ENCODE measurements at places on chromosomes 5 and 9. TPM values are rescaled to one million over a fixed set of nuclear protein-coding genes. Genes with fewer than 3 reads are reported as not detected.

Gene EQTN
- not detected for total RNA-seq

Gene CDH6
- total RNA-seq, result not detected

Gene SUSD3
- 62.8 TPM for total RNA-seq

Gene SHISAL2B
- total RNA-seq, result not detected

GRCh38 chr5:68077349-68077894, 138.1 kb upstream of the PIK3R1 start:
- no peaks in the 10 kb centered on the region for H3K4me1 ChIP-seq
- DNase-seq, result no peak
- H3K4me3 ChIP-seq, result no peak overlapping the region

DNA sequence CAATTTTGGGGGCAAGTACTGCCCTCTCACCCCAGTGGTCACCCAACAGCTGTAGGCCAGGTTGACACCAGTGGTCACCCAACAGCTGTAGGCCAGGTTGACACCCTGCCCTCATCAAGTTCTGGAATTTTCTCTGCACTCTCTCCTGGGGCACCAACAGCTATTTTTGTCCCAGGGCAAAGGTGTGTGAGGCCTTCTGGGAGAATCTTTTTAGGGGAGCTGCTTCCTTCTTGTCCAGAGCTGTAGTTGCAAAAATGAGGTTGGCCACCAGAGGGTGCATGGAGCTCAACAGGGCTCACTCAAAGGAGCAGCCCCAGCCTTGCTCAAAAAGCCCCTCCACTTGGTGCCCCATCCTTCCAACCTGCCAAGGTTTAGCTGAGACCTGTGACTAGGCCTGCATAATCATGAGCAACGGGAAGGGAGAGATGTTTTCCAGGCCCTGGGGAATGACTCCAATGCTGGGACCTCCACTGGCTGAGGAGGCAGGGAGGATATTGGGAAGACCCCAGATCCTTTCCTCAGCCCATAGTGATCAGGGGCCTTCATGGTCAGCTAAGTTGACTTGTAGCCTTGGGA, 10.6 kb upstream of the P4HA2 start:
- no peaks in the 10 kb centered on the region for H3K36me3 ChIP-seq
- DNase-seq, result peak; percentile 53
- no peak overlapping the region for H3K27ac ChIP-seq
- no peak overlapping the region for H3K4me3 ChIP-seq

DNA sequence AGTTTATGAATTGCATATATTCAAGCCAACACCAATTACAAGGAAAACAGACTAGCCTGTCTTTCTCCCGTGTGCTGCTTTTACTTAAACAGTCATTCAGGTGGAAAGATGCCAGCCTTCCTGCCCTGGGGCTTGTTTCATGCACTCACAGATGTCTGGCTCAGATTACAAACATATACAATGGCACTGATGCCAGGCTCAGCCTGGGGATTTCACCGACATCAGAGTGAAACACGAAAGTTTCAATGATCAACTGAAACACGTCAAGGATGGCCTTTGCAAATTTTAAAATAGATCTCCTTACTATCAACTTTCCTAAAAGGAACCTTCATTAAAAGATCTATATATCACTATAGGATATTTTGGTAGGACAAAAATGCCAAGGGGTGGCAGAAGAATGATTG, 1576.5 kb downstream of the EFNA5 start:
- H3K4me3 ChIP-seq, result no peak overlapping the region
- H3K4me1 ChIP-seq, result no peaks in the 10 kb centered on the region
- DNase-seq, result no peak
- H3K36me3 ChIP-seq, result no peaks in the 10 kb centered on the region

DNA sequence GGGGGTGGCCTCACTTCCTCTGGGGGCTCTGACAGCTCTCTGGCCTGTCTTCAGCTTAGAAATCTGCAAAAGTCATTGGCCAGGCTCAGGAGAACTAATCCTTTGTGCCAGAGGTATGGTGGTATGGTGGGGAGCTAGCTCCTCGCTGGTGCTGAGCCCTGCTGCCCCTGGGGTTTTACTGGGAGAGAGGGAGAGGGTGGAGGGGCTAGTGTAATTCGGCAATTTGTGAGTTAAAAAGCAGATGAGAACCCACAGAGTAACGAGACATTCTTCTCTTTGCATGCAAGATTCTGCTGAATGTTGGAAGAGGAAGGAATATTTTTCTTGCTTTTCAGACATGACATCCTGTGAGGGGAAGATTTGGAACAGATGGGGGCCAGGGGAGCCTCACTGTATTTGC, 65.5 kb upstream of the SPRY4 start:
- H3K36me3 ChIP-seq, result no peaks in the 10 kb centered on the region
- H3K4me1 ChIP-seq, result no peaks in the 10 kb centered on the region
- H3K4me3 ChIP-seq, result no peak overlapping the region

DNA sequence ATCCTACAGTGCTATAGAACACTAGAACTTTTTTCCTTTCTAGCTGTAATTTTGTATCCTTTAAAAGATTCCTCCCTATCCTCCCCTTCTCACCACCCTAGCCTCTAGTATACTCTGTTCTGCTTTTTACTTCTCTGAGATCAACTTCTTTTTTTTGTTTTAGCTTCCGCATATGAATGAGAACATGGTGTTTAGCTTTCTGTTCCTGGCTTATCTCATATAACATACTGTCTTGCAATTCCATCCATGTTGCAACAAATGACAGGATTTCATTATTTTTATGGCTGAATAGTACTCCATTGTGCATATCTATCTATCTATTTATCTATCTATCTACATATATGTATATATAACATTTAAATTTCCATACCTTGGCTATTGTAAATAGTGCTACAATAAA, 126.0 kb upstream of the MAN2A1 start:
- no peaks in the 10 kb centered on the region for H3K27me3 ChIP-seq
- DNase-seq, result no peak
- H3K27ac ChIP-seq, result no peak overlapping the region
- H3K4me1 ChIP-seq, result no peaks in the 10 kb centered on the region

DNA sequence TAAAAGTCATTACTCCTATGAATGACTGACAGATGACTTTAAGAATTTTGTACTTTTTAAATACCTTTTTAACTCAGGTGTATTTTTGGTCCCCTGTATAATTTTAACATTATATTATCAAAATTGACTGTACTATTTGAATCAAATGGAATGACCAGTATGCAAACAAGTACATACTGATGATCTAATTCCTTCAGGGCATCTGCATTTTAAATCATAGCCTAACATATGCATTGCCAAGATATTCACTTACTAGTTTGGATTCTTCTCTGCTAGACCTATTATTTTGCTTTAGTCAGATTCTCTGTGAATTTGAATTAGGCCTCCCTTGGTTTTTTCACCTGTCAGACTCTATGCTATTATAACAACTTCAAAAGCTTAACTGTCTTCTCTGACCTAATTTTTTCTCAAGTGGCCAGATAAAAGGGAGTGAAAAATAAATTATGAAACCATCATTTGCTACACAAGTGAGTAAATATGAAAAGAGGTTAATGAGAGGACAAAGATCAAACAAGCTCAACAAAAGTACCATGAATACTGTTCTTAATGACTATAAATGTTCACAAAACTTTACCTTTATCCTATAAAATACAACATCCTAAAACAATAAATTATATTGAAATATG, 1505.2 kb upstream of the CDH9 start:
- no peaks in the 10 kb centered on the region for H3K36me3 ChIP-seq
- no peak overlapping the region for H3K4me3 ChIP-seq
- H3K4me1 ChIP-seq, result no peaks in the 10 kb centered on the region
- H3K27ac ChIP-seq, result no peak overlapping the region
- H3K27me3 ChIP-seq, result no peaks in the 10 kb centered on the region

DNA sequence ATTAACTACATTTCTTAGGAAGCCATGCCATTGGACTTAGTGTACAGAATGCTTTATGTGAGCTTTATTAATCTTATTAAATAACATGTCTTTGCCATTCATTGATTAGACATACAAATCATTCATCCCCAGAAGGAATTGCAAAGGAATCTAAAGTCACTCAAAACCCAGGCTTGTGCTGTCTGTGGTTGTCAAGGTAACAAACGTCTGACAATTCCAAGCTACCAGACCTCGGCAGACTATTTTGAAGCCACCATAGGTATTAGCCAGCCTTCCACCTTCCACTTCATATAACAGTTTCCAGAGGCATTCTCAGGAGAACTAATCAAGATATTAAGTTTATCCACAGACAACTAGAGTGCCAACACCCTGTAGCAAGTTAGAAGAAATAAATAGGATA, 135.2 kb upstream of the TUSC1 start:
- no peaks in the 10 kb centered on the region for H3K4me1 ChIP-seq
- DNase-seq, result no peak
- H3K4me3 ChIP-seq, result no peak overlapping the region
- no peak overlapping the region for H3K27ac ChIP-seq

- H3K27ac ChIP-seq, result peak overlapping the region; percentile 72
- no peaks in the 10 kb centered on the region for H3K36me3 ChIP-seq
- DNase-seq, result no peak
Observed at GRCh38 chr9:96020300-96020791, 144.9 kb downstream of the ERCC6L2 start.

GRCh38 chr5:111364992-111365391, 140.8 kb downstream of the CAMK4 start:
- H3K4me3 ChIP-seq, result no peak overlapping the region
- DNase-seq, result peak; percentile 18
- no peaks in the 10 kb centered on the region for H3K27me3 ChIP-seq
- H3K4me1 ChIP-seq, result no peaks in the 10 kb centered on the region
- peaks cover 3% of the 10 kb centered on the region for H3K36me3 ChIP-seq

All from naive thymus-derived CD4-positive, alpha-beta T cell (primary cell).